ENCODE measurements at places on chromosomes 16 and 17. TPM values are rescaled to one million over a fixed set of nuclear protein-coding genes. Genes with fewer than 3 reads are reported as not detected.

The MCRIP2 gene
- total RNA-seq = 40.9 TPM

The SLC46A1 gene
- 3.1 TPM for total RNA-seq

The CA5A gene
- total RNA-seq = not detected

The TBC1D3 gene
- total RNA-seq = not detected

The HS3ST3B1 gene
- total RNA-seq = 10.3 TPM

The CDRT15 gene
- total RNA-seq = not detected

The RASL10B gene
- total RNA-seq = 0.10 TPM

The IRX5 gene
- total RNA-seq = not detected

The ST6GALNAC1 gene
- total RNA-seq = not detected

Measured in activated CD8-positive, alpha-beta T cell treated with anti-CD3 and anti-CD28 coated beads, Interleukin-2, amount 10 ng/mL, durations not matched to agents 7 days and 5 days (primary cell).